ENCODE measurements at places on chromosomes 16 and 17.

DNA sequence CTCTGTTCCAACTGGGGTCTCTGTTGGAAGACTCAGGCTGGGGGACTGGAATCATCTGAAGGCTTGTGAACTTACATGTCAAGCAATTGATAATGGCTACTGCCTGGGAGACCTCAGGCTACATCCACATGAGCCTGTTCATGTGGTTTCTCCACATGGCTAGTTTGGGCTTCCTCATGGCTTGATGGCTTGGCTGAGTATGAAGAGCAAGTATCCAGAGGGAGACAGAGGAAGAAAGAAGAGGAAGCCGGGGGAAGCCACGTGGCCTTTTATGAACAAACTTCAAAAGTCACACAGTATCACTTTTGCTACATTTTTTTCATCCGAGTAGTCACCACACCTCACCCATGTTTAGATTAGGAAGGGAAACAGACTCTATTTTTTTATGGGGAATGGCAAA lies 158.9 kb downstream of the TRIM37 start:
- no peak for DNase-seq

DNA sequence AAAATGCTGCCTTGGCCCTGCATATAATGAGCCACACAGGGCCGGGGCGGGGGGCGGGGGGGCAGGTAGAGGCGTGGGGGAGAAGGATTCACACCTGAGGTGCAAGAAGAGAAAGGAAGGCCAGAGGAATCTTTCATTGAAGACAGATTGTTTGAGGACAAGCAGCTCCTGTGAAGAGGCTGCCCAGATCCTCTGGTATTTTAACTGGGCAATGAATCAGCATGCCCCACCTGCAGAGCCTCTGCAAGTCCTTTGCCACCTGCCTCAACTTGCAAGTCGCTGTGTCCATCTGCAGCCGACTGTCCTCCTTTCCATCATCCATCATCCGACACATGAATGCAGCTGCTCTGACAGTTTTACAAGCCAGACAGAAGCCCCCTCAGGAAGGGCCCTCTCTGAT lies 1.2 kb upstream of the SOST start:
- no peak for DNase-seq

GRCh38 chr17:43477832-43478634 lies 5.7 kb upstream of the DHX8 start:
- DNase-seq: no peak

- DNase-seq: no peak
These were observed 129.5 kb downstream of the CDYL2 start for GRCh38 chr16:80674884-80675283.

- no peak for DNase-seq
These were observed 232.3 kb upstream of the NLRP1 start for GRCh38 chr17:5816491-5817070.

All from pancreas (tissue), 10 donors.